ENCODE measurements at places on chromosomes 2 and 18.

GRCh38 chr2:48600917-48601316 is 16.7 kb upstream of the GTF2A1L start:
- DNase-seq = no peak

GRCh38 chr2:15084826-15085489 is 452.4 kb downstream of the LRATD1 start:
- DNase-seq = no peak

DNA sequence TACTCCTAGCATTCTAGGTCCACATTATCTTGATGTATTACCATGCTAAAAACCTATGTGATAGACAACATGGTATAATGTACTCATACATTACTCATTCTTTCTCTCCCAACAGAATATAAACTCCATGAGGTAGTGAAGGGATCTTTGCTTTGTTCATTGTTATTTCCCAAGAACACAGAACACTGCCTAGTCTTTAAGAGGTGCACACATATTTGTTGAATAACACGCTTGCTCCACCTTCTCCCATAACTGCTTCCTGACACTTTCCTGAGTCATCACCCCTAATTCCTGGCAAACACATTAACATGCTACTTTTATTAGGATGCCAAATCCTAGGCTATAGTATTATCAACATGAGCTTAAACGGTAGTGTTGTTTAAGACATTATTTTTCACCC is 41.3 kb downstream of the REV1 start:
- no peak for DNase-seq

DNA sequence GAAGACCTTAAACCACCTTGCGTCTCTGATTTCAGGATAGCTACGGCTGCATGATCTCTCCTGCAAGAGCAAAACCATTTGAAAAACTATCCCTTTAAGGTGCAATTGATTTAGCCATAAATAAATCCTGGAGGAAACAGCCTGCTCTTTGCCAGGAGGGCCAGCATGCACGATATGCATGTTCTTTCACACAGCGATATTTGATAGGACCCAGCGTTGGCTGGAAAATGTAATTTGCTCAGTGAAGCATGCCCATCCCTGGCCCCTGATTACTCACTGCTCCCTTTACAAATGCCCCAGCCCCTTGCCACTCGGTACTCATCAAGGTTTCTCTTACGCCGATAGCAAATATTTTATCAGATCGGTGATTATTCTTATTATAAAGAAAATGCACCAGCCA is 315.4 kb downstream of the CDH2 start:
- DNase-seq = no peak

DNA sequence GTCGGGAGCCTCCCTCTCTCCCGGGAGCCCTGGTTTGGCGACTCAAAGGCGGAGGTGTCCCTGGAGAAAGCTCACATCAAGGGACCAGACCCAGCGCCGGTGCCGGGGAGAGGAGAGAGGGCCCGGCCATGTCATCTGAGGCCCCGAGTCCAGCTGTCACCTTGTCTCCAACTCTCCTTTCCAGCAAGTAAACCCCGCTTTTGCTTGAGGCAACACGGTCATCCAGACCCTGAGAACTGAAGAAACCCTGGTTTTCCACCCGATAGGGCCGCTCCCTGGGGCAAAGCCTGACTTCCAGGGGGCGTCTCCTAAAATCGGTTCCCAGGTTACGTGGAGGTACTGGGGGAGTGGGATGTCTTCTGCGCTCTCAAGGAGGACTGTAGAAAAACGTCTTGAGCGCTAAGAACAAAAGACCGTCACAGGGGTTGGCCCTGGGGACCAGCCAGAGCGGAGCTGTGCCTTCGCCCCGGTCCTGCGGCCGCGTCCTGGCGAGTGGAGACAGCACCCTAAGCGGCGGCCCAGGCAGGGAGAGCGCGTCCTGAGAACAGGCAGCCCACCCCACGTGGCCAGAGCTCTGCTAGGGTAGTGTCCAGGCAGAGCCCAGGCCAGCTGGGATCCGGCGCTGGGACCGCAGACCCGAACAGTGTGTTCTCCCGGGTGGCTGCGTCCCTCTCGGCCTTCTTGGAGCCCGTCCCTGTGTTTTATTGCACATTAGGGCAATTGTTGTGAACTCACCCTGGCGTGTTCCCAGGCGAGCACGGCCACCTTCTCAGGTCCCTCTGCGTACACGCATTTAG is 55.7 kb downstream of the TMEM18 start:
- DNase-seq = no peak

DNA sequence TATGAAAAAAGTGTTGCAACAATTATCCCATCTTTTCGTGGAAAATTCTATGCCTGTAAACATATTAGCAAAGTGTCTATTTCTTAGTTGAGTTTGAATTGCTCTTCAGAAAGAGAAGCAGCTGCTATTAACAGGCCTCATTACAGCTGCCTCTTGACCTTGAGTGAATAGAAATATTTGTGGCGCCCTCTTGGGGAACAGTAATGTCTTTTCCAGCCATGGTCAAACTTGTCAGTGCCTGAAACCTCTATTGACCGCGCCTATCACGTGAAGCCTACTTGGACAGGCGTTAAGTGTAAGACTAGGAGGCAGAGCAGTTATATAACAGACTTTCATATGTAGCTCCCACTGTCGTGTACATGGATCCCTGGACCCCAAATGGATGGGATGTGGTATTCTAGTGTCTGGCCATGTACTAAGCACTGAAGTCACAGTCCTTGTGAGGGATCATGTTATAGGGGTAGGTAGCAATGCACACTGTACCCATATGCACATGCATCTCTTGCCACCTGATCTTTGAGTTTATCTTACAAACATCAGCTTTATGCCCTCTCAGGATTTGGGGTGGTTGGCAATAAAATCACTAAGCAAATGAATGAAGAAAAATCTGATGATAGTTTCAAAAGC is 245.0 kb downstream of the PTGR3 start:
- DNase-seq = no peak

- no peak for DNase-seq
Measured at GRCh38 chr18:47790036-47790435, 140.4 kb downstream of the SMAD2 start.

- DNase-seq = no peak
Measured at GRCh38 chr2:187900021-187900420, 345.8 kb upstream of the TFPI start.

DNA sequence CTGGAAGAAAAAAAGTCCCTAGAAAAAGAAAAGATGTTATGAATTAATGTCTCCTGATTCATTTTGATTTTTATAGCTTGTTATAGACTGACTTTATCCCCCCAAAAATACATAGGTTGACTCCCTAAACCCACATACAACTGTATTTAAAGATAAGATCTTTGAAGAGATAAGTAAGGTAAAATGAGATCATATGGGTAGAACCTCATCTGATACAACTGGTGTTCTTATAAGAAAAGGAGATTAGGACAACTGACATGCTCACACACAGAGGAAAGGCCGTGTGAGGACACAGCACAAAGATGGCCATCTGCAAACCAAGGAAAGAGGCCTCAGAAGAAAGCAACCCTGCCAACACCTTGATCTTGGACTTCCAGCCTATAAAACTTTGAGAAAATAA is 117.5 kb downstream of the CD226 start:
- DNase-seq = no peak

DNA sequence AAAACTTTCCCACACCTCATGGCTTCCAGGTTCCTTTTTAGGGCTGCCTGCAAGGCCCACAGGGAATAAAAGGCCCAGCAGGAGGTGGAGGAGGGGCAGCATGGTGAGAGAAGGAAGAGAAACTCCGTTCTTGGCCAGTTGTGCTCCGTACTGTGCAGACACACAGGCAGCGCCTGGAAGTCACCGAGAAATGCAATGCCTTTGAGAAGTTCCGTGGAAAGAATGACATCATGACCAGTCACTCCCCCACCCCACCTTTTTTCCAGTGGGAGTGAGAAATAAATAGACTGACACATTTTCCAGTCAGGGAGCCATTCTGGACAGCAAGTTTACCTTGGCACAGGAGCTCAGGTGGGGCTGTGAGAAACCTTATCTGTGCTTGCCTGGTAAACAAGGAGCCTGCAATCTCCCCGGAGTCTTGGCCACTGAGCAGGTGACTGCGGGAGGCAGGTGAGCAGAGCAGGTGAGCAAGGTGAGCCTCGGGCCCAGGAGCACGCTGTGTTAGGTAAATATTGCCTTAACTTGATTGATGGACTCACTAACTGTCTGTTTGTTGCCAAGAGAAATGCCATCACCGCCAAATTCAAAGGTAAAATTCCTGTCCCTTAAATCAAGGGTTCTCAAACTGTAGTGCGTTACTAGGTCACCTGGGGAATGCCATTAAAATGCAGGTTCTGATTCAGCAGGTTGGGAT is 13.5 kb upstream of the LBH start:
- no peak for DNase-seq
